Caki2 (cell line): ENCODE measurements at places on chromosomes 2 and 18. TPM values are rescaled to one million over a fixed set of nuclear protein-coding genes. Genes with fewer than 3 reads are reported as not detected.

Gene NEURL3
- 11.4 and 29.6 TPM in 2 replicates for total RNA-seq

Gene PRSS56
- total RNA-seq, result not detected in 2 replicates

Gene SULT1C2
- 41.4 and 42.8 TPM in 2 replicates for total RNA-seq

Gene IKZF2
- total RNA-seq, result 0.14 and 0.52 TPM in 2 replicates

Gene SLC39A6
- total RNA-seq, result 36.7 and 37.0 TPM in 2 replicates

Gene TCF23
- not detected in 2 replicates for total RNA-seq

Gene UPP2
- total RNA-seq, result not detected in 2 replicates

Gene STON1
- total RNA-seq, result 0.47 TPM in 1 of 2 replicates, not detected in the other

Gene LRP1B
- 0.14 TPM in 1 of 2 replicates, not detected in the other for total RNA-seq
